ENCODE measurements at places on chromosomes 5 and 9.

- no peak for DNase-seq
Measured at GRCh38 chr5:173785400-173785799, 102.7 kb upstream of the CPEB4 start.

- no peak for DNase-seq
Measured at GRCh38 chr5:170627271-170627670, 123.5 kb downstream of the KCNIP1 start.

DNA sequence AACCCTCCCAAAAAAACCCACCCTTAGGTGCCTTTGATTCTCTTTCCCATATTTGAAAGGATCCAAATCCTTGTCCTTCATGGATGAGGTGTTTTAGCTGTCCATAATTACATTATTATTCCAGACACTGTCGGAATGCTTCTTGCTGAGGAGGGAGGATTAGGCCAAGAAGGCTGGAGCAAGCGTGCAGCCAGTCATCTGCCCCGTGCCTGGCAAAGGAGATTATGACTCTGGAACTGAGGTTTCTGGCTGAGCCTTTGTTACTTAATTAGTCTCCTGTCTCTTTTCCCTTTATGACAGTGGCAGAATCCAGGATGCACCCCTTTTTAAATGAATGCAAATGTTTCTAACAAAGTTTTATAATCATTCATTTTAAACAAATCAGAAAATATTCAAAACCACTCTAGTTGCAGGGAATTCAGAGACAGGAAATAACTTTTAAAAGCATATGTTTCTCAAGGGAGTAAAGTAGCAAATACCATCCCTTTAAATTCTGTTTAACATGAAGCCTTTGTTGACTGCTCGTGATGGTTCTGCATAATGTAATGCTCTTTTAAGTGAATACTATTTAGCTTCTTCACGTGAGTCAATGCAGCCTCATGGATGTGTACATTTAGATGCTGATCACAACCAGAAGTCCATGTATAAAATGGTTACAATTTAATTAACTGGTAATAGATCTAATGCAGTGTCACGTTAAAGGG, 69.8 kb downstream of the GALNT10 start:
- no peak for DNase-seq

DNA sequence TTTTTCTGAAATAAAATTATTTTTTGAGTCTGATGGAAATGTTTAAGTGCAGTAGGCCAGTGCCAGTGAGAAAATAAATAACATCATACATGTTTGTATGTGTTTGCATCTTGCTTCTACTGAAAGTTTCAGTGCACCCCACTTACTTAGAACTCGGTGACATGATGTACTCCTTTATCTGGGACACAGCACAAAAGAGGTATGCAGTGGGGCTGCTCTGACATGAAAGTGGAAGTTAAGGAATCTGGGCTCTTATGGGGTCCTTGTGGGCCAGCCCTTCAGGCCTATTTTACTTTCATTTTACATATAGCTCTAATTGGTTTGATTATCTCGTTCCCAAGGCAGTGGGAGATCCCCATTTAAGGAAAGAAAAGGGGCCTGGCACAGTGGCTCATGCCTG, 39.2 kb downstream of the FXN start:
- DNase-seq, result no peak

DNA sequence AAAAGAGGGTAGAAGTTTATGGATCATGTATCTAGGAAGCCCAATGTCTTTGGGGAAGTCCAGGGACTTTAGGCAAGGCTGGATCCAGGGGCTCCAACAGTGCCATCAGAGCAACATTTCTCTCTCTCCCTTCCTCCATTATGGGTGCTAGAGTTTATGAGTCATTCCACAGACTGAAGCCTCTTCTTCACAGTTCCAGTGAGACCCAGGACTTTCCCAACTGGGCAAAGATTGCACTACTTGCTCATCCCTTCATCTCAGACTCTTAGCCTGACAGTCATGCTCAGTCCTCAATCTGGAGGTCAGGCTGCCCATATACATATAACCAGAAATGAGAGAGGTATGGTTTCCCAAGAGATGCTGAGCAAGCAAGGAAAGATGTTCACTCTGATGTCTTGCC, 110.7 kb downstream of the FEM1C start:
- no peak for DNase-seq

DNA sequence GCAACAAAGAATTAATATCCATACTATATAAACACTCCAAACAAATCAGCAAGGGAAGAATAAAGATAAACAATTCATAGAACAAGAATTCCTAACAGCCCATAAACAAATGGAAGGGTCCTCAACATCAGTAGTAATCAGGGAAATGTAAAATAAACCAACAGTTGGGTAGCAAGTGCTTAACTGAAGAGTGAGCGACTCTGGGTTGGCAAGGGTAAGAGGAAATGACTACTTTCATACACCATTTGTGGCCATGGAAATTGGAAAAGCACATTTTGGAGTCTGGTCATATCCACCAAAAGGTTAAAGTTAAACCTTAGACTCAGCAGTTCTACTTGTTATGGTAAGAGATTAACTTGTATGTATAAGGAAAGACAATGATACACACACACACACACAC, 17.4 kb upstream of the RORB start:
- no peak for DNase-seq

GRCh38 chr9:92608241-92608908, 61.6 kb downstream of the IPPK start:
- DNase-seq, result no peak

All from activated CD8-positive, alpha-beta memory T cell treated with anti-CD3 and anti-CD28 coated beads, Interleukin-2, amount 50 U/mL, for 4 hours (primary cell).